NCI-H526 (cell line): ENCODE measurements at places on chromosomes 4 and X.

DNA sequence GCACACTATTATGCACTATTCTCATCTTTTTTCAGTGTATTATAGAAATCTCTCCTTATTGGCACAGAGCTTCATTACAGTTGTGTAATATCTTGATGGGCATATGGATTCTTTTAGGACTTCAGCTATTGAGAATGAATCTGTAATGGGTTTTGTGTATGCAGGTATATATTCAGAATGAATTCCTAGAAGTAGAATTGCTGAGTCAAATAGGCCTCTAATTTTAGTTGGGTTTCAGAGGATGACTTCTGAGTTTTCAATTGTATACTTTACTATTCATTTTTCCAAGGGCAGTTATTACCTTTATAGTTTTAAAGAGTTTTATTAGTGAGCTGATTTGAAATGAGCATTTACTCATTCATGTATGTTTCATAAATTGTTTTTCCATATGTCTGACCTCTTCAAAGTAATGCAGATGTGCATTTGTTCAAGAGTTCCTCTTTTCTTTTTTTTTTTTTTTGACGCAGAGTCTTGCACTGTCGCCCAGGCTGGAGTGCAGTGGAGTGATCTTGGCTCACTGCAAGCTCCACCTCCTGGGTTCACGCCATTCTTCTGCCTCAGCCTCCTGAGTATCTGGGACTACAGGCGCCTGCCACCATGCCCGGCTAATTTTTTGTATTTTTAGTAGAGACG lies 19.5 kb downstream of the CASP6 start:
- DNase-seq, result no peak

DNA sequence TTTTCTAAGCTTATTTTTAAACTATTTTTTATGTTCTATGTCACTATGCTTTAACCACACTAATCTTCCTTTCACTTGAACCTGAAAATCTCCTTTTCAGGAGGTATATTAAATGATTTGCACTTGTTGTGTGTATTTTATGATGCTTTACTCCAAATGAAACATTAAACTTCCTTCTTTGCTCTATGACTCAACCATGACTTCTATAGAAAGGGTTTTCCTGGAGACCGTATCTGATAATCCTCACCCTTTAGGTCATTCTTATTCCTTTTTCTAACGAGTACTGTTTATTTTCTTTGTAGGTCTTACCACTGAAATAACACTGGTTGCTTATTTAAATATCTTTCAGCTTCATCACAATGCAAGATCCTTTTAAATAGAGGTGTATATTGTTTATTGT lies 1163.2 kb downstream of the PCDH18 start:
- DNase-seq, result no peak

DNA sequence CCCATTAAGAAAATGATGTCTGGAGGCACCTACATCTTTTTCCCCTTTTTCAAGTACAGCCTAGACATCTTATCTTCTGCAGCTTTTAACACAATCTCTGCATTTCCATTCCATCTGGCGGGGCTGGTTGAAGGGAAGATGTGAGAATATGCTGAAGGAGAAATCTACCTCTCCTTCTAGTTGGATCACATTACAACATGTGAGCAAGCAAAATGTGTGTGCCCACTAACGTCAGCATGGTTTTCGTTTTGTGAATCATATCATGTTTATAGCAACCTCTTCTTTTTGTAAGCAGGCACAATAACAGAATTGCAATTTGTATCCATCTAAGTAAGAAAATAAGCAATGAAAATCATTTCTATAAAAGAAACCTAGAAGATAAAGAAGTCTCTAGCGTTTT lies 28.9 kb upstream of the MID1 start:
- DNase-seq, result no peak

DNA sequence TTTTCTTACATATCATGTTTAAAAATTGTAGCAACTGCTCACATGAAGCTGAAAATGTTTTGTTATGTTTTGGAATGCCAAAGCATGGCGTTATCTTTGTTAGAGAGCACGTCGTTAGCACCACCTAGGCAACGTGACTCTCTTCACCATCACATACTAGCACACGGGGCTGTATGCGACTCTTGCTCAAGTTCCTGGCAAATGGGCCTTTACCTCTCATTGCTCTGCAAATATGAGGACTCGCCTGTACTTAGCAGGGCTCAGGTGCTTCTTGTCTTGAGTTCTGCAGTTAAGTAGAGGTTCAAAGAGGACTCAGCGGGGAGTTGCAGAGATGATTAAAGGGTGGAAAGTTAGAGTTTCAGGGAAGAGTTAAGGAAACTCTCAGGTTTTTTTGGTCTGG lies 59.4 kb downstream of the CLCN4 start:
- DNase-seq, result no peak

- DNase-seq, result no peak
Observed at GRCh38 chr4:114019276-114019968, 40.0 kb upstream of the ARSJ start.

DNA sequence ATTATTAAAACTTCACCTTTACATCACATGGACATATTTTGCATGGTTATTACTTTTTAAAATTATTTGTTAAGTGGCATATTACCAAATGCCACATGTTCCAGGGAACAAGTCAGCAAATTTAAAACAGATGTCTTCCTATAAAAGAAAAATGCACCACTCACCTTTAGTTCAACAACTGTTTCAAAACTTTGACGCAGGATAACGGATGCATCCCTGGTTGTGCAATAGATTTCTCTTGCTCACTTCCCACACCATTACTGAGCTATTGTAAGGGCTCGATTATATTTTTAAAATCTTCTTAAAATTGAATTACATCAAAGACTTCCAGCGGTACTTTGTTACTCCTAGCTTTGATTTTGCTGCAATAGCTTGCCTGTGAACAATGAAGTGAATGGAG lies 93.0 kb upstream of the ARHGAP24 start:
- DNase-seq, result no peak

DNA sequence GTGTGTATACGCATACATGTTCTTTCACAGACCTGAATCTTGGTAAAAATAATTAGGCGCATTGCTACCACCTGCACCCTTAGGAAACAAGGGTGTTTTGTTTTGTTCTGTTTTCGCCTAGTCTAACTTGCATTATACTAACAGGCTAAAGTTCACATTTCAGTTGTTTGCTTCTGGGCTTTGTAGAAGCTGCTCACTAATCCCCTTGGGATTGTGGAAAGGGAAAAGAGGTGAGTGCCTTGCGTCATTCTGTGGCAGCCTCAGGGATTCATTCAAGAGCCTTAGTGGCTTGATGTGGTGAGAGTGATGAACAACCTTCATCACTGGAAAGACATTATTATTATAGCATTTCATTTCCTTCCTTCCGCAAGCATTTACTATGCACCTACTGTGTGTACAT lies 331.1 kb downstream of the ADGRL3 start:
- DNase-seq, result peak; percentile 88

DNA sequence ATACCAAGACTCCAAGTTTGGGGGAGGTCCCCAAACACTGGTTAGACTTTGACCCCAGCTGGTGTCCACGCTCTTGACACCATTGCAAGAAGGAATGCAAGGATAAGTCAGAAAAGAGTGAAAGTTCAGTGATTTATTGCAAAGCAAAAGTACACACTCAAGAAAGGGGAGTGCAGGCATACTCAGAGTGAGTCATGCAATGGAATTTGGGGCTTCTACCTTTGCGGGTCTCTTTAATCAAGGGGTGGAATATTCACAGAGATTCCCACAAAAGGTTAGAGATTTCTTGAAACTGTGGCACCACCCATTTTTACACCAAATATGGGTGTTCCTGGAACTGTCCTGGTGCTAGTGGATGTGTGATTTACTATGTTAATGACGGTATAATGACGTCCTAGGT lies 5.2 kb upstream of the SMIM10L2A start:
- no peak for DNase-seq

DNA sequence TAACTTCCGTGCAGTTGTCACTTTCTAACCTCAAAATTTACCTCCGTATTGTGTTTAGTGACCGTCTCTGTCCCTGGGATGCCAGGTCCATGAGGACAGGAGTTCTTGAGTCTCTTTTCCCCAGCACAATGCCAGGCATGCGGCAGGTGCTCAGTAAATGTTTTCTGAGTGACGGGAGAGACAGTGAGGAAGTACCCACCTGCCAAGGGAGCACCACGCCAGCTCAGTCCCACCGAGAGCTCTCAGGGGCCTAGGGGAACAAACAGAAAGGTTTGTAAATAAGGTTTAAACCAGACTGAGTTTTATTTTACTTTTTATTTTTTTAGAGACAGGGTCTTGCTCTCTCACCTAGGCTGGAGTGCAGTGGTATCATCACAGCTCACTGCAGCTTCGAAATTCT lies 81.5 kb upstream of the NKX1-1 start:
- no peak for DNase-seq

DNA sequence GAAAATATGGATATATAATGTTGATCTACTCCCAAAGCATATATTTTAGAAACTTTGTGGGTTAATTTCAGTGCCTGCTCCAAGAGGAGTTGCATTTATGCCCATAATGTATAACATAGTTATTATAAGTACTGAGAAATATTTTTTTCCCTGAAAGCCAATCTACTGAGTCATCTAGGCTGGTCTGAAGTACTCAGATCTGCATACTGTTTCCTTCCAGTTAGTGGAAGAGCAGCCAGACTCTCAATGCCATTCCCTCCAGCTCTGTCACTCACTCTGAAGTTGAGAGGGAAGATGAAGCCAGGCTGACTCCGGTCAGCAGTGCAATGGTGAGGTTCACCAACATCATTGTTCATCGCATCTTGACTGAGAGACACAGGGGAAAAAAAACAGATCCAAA lies 505.1 kb downstream of the PPARGC1A start:
- no peak for DNase-seq

DNA sequence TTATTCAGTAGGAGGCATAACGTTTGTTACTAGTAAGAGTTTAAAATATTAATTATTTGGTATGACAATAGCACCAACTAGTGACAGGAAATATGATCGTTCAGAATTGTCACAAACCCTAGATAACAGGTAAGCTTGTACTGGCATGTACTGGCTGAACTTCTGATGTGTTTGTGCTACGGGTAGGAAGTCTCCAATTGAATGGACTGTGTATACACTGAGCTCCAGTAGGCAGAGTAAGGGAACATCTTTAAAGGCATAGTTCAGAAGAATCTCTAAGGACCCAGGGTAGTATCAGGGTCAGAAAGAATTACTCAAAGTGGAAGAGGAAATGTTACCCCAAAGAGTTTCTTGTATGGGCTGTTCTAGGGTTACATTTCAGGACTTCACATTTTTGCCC lies 230.4 kb downstream of the EDA2R start:
- no peak for DNase-seq

GRCh38 chrX:24643116-24643515 lies 4.0 kb downstream of the PCYT1B start:
- no peak for DNase-seq

- no peak for DNase-seq
Observed at GRCh38 chr4:22514481-22514880, 1.4 kb downstream of the ADGRA3 start.

DNA sequence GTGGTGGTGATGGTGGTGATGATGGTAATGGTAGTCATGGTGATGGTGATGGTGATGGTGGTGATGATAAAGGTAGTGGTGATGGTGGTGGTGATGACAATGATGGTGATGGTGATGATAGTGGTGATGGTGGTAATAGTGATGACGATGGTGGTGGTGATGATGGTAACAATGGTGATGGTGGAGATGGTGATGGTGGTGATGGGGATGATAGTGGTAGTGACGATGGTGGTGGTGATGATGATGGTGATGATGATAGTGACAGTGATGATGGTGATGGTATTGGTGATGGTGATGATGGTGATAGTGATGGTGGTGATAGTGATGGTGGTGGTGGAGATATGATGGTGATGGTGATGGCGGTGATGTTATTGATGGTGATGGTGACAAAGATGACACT lies 108.4 kb upstream of the NKX1-1 start:
- no peak for DNase-seq

- DNase-seq, result peak; percentile 70
Observed at GRCh38 chr4:48341776-48342605, 662 bp downstream of the SLAIN2 start.
